ENCODE measurements at places on chromosomes 1 and 21.

DNA sequence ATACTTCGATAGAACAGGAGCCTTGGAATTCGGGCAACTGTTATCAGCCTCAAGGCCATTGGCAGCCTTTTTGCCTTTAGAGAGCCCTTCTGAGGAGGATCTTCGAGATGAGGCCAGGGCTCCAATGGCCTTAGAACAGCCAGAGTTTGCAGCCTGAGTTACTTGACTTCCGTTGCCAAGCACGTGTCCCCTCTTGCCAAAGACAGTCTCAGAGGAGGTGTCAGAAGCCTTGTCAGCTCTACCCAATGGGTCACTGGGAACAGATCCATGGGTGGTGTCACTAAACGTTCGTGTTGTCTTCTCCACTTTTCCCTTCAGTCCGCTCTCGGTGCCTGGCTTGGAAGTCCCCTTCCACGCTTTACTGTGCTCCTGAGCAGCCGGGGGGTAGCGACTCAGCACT is 73.2 kb downstream of the KDM1A start:
- no peak for DNase-seq

DNA sequence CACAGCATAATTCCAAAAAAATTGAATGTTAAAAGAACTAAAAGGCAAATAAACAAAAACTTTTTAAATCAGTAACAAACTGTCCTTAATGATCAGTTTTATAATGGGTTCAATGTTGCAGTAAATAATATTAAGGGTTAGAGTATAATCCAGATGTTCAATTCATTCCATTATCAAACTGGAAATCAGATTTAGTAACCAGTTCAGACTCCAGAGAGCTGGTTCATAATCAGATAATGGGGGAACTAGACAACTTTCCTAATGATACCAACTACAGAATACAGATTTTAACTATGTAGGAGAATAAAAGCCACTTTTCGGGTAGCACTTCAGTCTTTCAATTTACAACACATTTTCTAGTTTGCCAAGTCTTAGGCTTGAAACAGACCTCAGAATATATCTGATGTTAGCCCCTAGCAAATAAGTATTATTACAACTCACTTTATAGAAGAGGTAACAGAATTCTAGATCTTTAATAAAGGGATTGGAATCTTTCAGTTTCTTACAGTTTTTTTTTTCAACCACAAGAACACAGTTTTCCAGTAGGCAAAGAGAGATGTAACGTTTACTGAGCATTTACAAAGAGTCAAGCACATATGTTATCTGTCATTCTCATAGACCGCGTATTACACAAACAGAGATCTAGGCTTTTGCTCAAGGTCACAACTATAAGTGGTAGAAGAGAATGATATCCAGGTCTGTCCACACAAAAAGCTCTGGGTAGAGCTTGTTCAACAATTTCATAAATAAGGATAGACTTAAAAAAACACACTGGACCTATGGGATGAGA is 1.9 kb upstream of the DCAF6 start:
- DNase-seq: no peak

- DNase-seq: peak; percentile 84
Measured at GRCh38 chr1:232473324-232473723, 156.6 kb downstream of the SIPA1L2 start.

- no peak for DNase-seq
Measured at GRCh38 chr1:9657521-9658032, 6.0 kb downstream of the PIK3CD start.

DNA sequence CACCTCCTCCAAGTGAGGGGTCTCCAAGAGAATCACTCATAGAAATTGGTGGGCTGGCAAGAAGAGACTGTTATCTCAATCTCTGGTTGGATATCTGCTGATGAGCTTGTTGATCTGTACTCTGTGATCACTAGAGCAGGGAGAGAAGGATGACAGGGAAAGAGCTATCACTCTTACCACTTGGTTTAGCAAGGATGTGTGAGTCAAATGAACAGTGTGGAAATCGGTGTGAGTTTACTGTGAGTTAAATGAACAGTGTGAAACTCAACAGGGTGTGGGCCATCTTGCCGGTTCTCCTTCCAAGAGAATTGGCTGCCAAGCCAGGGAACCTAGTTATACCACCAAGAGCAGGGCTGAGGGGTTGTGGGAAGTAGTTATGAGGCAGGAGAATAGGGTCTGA is 33.3 kb upstream of the CD1D start:
- no peak for DNase-seq

DNA sequence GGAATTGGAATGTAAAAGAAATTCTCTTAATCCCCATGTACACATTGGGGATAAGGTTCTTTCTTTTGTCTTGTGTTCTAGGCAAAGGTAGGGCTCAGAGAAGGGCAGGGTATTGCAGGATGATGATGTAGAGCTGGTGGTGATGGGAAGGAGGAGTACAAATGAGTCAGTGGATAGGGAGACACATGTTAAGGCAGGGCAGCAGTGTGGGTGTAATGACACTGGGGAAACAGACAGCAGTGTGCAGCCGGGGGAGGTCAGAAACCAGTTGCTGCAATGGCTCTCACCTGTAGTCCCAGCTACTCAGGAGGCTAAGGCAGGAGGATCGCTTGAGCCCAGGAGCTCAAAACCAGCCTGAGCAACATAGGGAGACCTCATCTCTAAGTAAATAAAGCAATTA is 5.1 kb downstream of the NLRP3 start:
- DNase-seq: no peak

- no peak for DNase-seq
Measured at GRCh38 chr1:160351629-160352028, 8.4 kb downstream of the NCSTN start.

DNA sequence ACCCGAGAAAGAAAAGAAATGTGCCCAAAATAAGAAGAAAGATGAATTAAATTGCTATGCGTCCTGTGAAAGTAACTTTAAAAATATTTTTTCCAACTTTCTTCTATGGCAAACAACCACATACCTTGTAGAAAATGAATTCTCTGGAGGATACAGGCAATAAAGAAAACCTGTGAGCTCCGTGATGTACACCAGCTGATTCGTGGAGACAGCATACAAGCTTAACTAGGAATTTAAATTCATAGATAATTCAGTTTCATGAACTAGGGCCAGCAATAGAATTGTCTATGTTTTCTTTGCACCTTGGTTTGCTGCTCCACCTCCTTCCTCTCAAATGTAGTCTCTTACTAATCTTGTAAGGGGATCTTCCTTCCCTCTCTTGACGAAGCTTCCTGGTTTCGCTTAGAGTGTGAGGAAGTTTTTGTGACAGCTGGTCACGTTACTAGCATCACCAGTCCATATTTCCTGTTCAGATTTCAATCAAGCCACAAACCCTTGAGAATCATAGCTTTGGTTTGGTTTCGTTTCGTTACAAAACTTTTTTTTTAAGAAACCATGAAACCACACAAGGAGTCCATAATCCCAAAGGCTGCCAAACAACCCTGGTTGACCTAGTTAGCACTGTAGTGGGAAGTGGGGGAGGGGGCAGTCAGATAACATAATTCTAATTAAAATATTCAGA is 35.8 kb downstream of the GREM2 start:
- peak; percentile 85 for DNase-seq

DNA sequence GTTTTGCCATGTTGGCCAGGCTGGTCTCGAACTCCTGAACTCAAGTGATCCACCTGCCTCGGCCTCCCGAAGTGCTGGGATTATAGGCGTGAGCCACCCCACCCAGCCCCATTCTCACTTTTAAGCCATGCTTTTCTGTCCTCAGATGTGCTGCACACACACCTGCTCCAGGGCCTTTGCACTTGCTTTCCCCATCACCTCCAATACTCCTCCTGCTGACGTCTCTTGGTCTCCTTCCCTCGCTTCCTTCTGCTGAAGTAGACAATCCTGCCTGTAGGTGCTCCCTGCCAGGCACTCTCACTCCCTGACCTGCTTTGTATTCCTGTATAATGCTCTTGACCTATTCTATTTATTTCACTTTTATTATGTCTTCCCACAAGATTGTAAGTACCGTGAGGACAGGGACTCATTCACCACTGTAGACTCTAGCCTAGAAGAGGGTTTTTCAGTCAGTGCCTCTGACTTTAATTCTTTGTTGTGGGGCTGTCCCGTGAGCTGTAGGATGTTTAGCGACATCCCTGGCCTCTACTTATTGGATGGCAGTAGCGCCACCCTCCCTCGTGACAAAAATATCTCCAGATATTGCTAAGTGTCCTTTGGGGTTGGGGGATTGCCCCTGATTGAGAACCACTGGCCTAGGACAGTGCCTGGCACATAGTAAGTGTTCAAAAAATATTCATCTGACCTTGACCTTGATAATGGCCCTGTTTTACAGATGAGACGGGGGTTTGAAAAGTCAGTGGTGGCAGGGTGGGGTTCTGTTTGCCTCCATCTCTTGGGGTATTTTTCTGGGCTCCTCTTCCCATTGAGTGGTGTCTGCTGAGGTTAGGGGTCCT is 4.6 kb downstream of the TNFRSF1B start:
- DNase-seq: no peak

DNA sequence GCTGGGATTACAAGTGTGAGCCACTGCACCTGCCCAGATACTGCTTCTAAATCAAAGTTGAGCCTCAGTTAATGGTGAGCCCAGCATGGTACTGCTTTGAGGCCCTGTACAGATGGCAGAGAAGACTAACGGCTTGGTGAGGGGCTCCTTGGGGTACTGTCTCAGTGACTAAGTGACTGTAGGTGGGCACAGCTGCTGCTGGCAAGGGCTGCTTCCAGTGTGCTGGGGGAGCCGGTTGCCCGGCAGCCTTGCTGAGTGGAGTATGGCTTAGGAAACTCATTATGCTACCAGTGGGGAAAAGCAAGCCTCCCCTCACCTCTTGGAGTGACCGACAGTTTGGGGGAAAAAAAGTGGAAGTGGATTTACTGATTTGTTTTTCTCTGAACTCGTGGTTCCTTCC is 23.6 kb upstream of the ARHGEF10L start:
- no peak for DNase-seq

- peak; percentile 94 for DNase-seq
Measured at GRCh38 chr1:97006044-97006661, 284.6 kb downstream of the PTBP2 start.

DNA sequence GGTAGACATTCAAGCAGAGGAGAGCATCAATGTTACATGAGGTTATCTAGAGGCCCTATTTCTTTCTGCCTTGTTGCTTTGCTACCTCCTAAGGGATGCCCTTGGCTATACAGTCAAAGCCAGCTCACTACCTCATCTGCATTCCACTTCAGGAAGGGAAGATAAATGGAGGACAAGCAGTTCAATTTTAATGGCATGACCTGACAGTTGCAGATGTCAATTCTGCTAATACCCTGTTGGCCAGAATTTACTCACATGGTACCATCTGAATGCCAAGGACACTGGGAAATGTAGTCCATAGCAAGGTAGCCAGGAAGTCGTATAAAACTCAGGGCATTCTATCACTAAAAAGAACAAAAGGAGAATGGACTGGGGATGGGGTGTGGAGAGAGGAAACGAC is 31.5 kb downstream of the PALMD start:
- DNase-seq: no peak

GRCh38 chr21:36889401-36889800 is 77.1 kb downstream of the HLCS start:
- DNase-seq: peak; percentile 88

DNA sequence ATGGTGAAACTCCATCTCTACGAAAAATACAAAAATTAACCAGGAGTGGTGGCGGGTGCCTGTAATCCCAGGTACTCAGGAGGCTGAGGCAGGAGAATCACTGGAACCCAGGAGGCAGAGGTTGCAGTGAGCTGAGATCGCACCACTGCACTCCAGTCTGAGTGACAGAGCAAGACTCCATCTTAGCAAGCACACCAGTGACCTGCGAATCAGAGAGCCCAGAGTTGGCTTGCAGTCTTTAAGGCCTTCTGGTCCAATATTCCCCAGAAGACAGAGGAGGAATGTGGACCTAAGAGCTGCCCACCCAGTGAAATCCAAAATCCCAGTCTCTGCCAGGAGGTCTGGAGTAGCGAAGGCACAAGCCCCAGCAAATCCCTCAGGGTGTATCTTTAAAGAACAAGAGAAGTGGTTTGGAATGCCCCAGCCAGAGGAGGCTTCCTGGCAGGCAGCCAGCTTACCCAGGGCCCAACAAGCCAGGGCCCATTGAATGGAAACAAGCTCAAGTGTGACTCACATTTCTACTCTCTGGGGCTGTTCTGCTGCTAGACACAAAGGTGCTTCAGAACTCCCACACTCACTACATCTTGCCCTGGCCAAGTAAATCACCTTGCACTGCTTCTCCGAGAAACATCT is 23.9 kb downstream of the GPR161 start:
- DNase-seq: peak; percentile 79

DNA sequence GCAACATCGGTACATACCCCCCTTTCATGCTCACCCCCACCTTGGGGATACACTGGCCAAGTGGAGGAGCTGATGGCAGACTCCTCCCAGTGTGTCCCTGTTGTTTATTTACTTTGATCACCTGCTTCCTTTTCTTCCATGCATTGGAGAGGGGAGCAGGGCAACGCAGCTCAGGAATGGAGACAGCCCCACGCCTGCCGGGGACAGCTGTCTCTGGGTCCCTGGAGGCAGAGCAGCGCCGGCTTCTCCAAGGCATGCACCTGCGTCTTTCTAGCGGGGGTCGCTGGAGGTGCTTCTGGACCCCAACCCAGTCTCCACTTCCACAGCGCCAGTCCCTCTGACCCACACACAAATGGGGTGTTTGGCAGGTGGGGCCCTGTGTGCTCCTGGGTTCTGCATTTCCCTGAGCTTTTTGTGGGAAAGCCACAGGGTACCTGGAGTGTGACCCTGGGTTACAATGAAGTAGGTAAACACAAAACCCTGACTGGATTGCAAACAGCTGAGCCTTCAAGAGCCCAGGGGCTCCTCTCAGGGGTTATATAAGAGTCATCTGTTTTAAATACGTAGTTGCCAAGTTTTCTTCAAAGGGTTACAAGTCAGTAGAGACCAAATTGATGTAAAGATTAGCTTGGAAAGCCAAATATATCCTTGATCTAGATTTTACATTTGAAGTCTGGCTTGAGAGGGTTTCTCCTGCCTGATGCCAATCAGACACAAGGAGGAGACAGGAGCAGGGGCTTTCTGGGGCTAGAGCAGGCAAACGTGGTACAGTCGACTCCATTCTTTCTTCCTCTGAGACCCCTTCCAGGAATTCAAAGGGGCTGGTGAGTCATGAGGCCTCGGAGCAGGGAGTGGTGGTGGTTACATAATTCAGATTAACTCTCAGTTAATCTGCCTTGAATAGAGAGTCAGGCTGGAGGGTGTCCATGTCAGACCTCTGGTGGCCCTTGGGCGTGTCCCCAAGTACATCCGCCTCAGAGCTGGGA is 4.5 kb downstream of the AJAP1 start:
- DNase-seq: peak; percentile 36

DNA sequence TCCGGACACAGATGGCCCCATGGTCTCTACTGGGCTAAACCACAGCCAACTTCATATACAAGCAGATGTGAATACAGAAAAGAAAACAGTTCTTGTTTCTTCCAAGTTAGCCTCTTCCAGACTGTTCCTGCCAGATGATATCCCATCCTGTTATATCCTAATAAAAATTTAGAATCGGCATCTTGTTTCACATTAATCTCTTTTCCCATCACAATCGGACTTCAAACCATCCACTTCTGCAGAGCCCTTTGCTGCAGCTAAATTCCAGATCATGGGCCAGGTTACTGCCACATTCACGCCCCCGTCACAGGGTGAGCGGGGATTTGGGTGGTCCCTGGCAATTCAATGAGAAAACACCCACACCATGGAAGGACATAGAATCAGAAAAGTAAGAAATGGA is 57.2 kb downstream of the NPHP4 start:
- DNase-seq: no peak

Data from fibroblast of skin of right biceps (primary cell).